ENCODE measurements at places on chromosomes 7 and 10.

GRCh38 chr7:114910787-114911186 lies 11.1 kb upstream of the MDFIC start:
- DNase-seq, result no peak

- no peak for DNase-seq
These were observed 106.7 kb downstream of the GRK5 start for GRCh38 chr10:119314061-119314460.

DNA sequence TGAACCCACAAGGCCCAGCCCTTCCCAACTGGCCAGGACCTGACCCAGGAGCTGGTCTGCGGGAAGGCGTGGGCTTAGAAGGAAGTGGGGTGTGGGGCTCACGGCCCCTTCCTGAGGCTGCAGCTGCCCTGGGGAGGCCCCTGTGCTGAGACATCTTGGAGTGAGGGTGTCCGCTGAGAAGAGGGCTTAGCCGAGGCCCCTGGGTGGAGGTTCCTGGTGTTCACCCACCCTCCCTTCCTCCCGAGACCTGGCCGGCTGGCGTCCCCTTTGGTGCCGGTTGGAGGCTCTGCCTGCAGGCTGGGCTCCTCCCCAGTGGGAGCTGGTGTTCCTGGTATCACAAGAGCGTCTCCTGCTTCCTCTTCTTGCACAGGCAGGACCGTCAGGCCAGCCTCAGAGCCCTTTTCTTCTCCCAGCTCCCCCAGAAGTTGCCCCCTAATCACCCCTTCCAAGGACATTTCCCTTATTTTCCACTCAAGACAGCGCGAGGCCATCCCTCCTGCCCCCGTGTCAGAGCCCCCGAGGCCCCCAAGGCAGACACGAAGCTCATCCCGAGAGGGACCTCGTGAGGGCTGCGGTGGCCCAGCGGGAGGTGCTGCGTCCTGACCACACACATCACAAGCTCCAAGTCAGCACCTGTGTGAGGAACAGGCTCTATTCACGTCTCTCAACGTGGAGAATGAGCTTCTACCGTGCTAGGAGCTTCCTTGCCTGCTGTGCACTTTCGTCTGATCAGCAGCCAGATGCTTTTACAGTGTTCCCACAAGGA lies 25.1 kb upstream of the FAM20C start:
- DNase-seq, result no peak

GRCh38 chr7:31791881-31792280 lies 104.9 kb downstream of the PPP1R17 start:
- no peak for DNase-seq

DNA sequence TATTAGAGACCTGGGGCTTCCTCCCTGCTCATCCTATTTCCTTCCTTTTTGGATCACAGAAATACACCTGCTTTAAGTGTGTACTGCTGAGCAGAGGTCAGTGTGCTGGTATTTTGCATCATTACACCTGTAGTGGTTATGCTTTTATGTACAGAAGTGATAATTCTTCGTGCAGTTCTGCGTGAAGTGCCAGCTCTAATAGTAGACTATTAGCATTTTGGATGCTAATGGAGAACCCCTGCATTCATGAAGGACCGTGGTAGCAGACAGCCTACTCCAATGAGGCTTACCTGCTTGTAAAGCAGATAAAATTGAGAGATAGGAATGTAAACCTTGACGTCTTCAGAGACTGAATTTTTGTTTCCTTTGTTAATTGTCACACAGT lies 114.3 kb downstream of the CDK14 start:
- DNase-seq, result no peak

DNA sequence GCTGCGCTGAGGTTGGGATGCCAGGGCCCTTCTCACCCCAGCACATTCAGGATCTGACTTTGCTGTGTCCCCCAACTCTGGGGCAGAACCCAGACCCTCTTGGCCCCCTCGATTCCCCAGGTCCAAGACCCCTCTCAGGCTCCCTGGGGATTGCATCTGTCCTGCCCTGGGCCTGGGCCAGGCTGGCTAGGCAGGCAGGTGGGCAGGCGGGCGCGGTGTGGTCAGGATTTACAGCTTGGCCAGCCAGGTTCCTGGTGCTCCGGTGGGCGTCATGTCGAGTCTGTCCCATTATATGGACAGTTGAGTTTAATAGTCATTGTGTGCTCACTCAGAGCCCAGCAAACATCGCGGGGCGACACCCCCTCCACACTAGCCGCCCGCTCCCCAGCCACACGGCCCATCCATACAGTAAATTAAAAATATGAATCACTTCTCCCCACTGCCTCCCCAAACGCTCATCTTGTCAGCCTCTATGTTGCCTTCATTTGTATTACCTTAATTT lies 23.5 kb downstream of the POLL start:
- no peak for DNase-seq

- DNase-seq, result no peak
These were observed 1.3 kb downstream of the SAR1A start for GRCh38 chr10:70169011-70169410.

GRCh38 chr10:91090761-91091529 lies 129.5 kb upstream of the PCGF5 start:
- no peak for DNase-seq

GRCh38 chr7:109616551-109617069 lies 1046.9 kb downstream of the DNAJB9 start:
- no peak for DNase-seq

- no peak for DNase-seq
These were observed 621.1 kb downstream of the PTPRN2 start for GRCh38 chr7:157966490-157966889.

DNA sequence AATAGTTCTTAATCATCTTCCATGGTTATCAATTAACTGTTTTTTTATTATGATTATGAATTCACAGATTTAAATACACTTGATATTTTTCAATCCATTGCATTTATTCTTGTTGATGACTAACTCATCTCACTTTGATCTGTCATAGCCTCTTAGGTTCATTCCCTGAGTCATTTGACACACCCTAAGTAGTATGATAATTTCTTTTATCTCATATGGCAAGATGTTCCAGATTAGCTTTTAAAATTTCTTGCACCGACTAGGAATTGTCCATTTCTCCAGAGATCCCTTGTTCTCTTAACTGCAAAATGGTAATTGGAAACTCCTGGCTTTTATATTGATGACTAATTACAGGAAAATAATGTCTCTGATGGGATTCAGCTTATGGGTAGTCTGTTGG lies 87.6 kb upstream of the CCDC6 start:
- no peak for DNase-seq

DNA sequence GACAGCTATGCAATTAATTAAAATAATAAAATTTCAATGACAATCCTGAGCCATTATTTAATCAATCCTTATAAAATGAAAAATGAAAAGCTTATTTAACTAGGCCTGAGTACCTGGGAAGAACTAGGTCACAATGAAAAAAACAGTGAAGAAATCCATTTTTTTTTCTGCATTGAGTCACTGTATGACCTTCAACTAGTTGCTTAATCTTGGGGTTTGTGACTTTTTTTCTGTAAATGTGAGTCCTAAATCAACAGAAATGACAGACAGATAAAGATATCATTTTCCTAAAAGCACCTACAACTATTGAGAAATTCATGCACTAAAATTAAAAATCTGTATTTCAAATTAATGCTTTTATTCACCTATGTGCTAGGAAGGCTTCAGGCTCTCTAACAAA lies 96.8 kb downstream of the TMEM26 start:
- DNase-seq, result no peak

- DNase-seq, result no peak
These were observed 831 bp downstream of the CCDC7 start for GRCh38 chr10:32446536-32447406.

DNA sequence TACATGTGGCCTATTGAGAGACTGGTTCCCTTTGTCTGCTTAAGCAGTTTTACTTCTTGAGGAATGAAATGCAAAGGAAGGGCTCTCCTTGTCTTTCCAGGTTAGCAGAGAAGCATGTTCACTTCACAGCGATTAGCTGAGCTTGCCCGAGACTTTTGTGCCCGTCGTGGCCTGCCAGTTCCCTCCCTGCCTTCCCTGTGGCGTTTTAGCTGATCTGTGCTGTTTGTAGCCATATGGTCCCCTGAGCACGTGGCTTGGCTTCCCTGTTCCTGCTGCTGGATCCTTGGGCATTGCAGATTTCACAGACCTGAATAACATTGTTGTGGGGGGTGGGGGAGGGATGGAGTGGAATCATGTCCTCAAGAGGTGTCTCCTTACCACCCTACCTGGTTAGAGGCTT lies 61.8 kb downstream of the SND1 start:
- no peak for DNase-seq

- no peak for DNase-seq
These were observed 8.8 kb downstream of the PARP12 start for GRCh38 chr7:140053812-140054539.

GRCh38 chr10:123614888-123615287 lies 51.3 kb upstream of the GPR26 start:
- no peak for DNase-seq

DNA sequence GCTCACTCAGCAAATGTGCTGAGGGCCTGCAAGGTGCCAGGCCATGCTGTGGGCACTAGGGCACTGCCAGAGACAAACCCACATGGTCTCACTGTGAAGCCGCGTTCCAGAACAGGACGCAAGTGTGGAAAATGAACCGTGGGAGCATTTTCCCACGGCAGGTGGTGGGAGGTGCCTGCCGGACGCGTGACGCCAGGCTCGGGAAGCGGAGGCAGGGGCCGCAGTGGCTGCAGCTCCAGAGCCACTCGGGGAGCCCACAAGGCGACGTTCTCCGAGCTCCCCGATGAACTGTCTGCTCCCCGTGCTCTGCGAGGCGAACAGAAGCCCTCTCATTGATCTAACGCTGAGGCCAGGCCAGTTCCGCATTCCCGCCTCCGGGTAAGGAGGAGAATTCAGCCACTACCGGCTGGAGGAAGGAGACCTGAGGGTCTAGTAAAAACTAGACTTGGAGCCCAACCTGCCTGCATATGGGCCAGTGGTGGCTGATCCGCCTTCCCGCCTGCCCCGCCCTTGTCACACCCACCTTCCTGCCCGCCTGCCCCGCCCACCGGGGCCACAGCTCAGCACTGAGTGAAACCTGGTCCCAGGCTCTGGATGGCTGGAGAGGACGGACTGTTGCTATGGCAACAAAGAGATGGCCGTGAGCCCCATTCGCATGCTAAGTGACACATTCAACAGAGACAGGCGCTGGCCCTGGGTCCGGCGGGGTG lies 13.1 kb downstream of the ADGRA1 start:
- DNase-seq, result no peak

- no peak for DNase-seq
These were observed 71.8 kb upstream of the VWDE start for GRCh38 chr7:12475362-12476063.

DNA sequence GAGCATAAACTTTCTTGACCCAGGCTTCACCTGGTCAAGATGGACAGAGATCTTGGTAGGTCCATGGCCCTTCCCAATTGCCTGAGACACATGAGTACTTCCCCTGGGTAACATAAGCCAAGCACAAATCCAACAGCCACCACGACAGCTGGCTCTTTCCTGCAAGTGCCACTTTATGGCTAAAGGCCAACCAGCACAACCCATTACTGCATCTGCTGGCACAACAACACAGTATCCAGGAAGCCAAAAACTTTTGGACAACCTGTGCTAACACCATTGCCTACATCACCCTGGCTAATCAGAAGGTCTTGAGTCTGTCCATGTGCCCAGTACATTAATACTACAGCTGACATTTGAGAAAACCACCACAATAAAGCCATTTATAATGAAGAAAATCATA lies 548.0 kb upstream of the SEMA3D start:
- DNase-seq, result no peak

DNA sequence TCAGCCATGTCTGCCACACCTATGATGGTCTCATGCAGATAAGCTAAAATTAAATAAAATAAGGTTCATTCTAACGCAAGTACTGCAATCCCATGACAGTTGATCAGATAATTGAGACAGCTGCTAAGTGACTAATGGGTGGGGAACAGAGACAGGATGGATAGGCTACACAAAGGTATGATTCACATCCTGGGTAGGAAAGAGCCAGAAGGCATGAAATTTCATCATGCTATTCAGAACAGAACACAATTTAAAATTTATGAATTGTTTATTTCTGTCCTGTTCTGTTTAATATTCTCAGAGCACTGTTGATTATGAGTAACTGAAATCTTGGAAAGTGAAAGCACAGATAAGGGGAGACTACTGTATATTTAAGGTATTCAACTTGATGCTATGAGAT lies 381.8 kb upstream of the SORCS1 start:
- no peak for DNase-seq

DNA sequence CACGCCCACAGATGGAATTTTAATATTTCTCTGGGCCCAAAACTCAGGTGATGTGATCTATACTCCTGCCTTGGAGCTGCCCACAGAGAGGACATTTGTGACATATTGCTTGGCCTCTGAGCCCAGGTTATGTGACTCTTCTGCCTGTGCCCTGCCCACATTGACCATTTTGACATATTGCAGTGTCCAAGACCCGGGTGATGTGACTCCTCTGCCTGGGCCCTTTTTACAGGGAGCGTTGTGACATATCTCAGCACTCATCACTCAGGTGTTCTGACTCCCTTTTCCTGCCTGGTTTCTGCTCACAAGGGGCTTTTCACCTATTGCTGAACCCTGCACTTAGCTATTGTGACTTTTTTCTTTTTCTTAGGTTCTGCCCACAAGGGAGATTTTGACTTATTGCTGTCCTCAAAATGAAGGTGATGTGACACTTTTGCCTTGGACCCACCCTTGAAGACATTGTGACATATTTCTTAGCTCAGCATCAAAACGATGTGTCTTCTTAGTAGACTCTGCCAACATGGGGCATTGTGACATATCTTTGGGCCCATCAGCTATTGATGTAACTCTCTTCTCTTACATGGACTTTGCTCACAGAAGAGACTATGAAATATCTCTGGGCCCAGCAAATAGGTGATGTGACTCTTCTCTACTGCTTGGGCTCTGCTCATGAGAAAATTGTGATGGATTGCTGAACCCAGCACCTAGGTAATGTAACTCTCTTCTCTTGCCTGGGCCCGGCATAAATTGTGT lies 11.0 kb upstream of the ZNF107 start:
- DNase-seq, result no peak

- DNase-seq, result no peak
These were observed 7.1 kb downstream of the AHR start for GRCh38 chr7:17305387-17306171.

All from stimulated activated CD8-positive, alpha-beta memory T cell treated with anti-CD3 and anti-CD28 coated beads, Interleukin-7, amount 100 ng/mL, for 1 hour (primary cell).